Fibroblast of skin of right biceps (primary cell): ENCODE measurements at places on chromosomes 4 and X.

- peak; percentile 35 for DNase-seq
These were observed 56.4 kb upstream of the GPR78 start for GRCh38 chr4:8523766-8524165.

- no peak for DNase-seq
These were observed 37.3 kb upstream of the MYOZ2 start for GRCh38 chr4:119098306-119098705.

DNA sequence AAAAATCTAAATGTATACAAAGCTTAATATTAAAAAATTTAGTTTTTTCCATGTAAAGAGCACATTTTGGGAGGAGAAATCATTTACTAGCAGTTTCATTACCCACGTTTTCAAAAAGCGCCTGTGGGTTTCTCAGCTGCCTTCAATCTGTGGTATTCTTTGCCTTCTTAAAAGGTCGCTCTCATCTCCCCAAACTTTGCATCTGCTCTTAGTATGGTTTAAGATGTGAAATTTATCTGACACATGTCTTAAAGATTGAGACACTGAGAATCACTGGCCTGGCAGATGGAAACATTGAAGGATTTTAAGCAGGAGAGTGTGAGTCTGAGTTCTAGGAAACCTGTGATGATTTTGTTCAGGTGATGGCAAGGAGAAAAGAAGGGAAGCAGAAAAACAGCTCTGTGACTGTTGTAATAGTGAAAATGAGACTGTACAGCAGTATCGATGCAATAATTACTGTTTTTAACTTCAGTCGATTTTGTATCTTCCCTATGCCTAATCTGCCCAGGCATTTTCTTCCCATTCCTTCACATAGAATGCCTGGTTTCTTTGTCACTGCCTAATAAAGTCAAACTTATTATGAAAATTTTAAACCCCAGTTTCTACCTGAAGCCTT, 75.9 kb downstream of the PAQR3 start:
- no peak for DNase-seq

- no peak for DNase-seq
These were observed 11.3 kb downstream of the ARL13A start for GRCh38 chrX:100980608-100981497.

DNA sequence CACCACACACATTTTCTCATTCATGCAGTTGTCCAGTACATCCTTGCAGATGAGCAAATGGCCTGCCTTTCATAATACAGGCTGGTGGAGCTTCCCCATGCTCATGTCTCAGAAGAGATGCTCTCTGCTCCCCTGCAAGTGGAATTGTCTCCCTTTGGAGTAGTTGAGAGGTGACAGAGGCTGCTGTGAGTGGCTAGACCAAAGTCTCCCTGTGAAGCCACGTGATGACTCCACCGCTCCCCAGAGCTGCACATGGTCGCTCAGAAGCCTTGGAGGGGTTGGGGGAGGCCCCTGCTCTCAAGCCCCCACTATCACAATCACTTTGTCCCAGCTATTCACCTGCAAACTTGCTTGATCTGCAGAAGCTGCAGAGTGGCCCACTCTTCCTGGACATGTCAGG, 1.5 kb upstream of the GPR78 start:
- DNase-seq, result no peak

DNA sequence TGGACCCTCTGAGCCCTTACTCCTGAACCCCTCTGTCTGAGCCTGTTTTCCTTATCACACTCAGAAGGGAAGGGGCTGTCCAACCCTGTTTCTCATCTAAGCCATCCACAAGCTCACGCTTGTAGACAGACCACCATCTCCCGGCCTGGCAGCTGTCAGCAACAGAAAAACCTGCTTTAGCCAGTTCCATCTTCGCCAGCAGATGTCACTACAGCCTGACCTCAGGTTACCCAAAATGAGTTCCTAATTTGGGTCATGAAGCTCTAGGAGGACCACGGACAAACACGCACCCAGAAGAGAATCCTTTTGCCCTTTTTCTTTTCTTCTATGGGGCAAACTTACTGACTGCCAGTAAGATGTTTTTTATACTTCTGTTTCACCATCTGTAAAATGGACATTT, 445.4 kb downstream of the BCOR start:
- DNase-seq, result no peak

DNA sequence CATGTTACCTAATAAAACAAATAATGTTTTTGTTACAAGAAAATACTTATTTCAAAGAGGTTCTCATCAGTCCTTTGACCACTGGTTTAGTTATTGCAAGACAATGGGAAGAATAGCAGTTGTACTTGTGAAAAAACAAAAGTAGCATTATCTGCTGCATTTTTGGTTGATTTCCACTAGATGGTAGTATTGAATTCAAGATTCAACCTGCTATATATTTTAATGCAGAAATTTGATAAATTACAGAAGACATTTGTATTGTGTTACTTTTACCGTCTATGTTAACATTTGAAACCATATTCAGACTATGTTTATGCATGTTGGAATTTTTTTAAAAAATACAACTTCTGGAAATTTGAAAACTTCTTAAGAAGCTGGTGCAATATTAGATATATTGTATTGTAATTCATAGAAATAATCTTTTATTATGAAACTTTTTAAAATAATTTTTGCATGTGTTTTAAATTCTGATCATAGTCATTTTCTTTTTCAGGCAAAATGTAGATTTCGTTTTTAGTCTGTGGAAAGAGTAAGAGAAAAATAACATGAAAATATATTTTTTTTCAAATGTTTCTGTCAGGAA, 56.4 kb downstream of the SPCS3 start:
- DNase-seq, result peak; percentile 30

- DNase-seq, result peak; percentile 56
These were observed 147.5 kb downstream of the DLG3 start for GRCh38 chrX:70592091-70592490.

DNA sequence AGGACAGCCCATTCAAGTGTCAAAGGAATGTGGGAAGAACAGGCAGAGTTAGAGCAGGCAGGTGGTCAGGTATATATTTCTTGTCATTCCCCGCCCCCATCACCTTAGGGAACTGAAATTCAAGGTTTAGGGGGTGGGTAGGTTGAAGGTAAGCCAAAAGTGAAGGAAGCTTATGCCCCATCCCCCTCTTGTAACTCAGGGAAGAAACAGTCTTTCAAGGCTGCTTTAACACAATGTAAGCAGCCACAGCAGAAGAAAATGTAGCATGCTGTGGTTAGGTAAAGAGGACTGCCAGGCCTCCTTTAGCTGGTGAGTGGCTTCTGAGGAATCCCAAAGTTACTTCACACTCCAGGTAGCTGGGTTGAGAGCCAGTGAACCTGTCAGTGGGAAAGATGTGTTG, 122.3 kb downstream of the RS1 start:
- no peak for DNase-seq

DNA sequence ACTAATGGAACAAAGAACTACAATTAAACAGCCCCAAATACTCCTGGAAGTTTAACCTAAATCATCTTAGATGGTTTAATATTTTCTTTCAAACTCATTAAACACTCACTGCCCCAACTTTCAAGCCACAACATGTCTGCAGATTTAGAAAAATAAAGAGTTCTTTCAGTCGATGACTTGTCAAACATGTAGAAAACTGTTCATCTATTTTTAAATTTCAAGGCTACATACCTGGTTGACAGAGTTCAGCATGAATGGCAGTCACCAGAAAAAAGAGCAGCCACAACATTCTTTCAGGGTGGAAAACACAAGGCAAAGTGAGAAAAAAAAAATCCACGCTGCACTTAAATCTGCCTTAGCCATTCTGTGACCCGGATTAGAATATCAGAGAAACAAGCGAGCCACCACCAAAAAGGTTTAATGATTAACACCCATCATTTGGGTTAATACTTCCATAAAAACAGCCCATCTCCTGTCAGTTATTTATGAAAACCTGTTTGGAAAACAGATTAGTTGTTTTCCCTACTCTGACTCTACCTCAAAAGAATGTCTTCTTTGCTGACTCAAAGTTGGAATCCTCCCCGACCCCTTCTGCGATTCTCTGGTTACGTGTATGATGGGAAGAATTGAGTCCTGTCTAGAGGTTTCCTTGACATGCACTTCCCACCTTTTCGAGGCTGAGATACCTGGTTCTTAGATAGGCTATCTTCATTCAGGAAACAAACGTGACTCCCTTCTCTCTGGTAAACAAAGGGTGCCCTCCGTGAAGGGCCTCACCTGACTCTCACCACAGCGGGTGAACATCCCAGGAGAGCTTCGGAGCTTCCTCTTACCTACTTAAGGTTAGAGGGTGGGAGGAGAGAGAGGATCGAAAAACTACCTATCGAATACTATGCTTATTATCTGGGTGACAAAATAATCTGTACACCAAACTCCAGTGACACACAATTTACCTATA, at the start of gene CLTRN:
Gene CLTRN, minus strand, starts transcription at position 319 of the 958 bp plus-strand sequence. Its CDS starts 30 bp downstream, at position 289.
- no peak for DNase-seq

- peak; percentile 42 for DNase-seq
These were observed 90.2 kb upstream of the DCLK2 start for GRCh38 chr4:149988087-149988410.

DNA sequence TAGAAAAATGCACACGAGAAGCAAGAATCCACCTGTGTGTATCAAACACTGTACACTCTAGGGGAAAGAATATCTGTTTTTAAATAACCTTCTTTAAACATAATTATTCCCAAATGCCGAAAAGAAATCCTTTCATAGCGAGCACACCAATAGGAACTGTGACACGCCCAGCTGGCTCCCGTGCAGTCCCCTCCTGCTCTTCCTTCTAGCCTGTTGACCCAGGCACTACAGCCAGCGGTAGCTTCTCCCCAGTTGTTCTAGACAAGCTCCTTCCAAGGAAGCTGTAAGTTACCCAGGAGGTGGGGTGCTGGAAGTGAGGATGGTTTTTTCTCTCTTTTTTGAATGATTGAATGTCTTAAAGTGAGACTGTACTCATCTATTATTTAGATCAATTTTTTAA, 19.5 kb upstream of the NOCT start:
- no peak for DNase-seq

DNA sequence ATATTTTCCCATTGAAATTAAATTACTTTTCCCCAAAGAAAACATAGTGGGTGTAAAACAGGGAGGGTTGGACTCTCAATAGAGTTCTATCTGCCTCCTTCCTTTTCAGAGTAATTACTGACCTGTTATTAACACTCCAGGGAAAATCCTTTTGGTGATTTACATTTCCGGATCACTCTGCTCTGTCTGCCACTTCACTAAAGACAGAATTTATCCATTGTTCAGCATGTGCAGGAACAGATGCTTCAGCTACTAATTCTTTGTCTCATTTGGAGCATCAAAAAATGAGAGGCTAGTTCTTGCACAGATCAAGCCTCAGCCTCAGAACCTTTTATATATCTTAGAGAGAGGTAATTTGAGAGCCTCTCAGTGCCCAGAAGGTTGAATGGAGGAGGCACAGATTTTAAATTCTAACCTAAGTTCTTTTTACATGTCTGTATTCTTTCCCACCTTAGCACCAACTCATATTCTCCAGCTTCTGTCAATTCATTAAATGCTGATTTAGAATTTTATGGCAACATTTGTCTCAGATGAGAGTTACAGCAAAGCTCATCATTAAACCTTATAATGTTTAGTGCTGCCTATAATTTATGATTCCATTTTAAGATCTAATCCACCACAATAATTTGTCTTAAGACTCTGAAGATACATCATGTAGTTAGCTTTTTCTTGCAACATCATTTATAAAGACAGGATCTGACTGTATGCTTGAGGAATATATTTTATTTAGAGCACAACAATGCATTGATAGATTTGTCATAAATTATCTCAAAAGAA, 1494.4 kb downstream of the STIM2 start:
- DNase-seq, result no peak

GRCh38 chr4:122017296-122017695, 65.4 kb upstream of the TRPC3 start:
- peak; percentile 76 for DNase-seq

GRCh38 chr4:35493977-35494376, 750.3 kb downstream of the ARAP2 start:
- no peak for DNase-seq

- DNase-seq, result no peak
These were observed 21.2 kb upstream of the LCORL start for GRCh38 chr4:18042754-18043153.

- no peak for DNase-seq
These were observed 26.8 kb upstream of the ESX1 start for GRCh38 chrX:104281564-104281963.

GRCh38 chrX:118215346-118215745, 98.7 kb upstream of the KLHL13 start:
- no peak for DNase-seq

GRCh38 chr4:162791226-162791625, 375.5 kb downstream of the NAF1 start:
- DNase-seq, result peak; percentile 51

DNA sequence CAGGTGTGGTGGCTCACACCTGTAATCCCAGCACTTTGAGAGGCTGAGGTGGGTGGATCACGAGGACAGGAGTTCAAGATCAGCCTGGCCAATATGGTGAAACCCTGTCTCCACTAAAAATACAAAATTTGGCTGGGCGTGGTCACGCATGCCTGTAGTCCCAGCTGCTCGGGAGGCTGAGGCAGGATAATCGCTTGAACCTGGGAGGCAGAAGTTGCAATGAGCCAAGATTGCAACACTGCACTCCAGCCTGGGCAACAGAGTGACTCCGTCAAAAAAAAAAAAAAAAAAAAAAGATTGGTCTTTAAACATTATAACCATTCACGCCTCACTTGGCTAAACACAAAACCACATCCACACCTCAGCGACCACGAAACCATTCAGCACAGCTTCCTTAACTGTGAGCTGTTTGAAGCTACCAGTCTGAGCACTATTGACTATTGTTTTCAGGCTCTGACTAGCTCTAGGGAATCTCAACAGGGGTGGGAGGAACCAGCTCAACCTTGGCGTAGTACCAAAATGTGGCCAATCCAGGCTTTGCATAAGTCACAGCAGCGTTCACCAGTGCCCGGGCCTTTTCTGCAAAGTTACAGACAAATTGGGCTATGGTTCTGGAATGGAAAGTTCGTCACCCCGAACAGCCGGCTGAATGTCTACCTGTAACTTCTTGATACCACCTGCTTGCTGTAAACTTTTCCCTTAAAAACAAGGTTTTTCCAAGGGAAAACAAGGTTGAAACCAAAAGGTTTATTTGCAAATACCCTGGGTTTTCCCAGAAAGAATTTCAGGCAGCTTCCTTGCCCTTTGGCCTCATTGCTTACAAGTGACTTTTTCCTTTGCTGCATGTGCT, 73.6 kb upstream of the DHX15 start:
- peak; percentile 57 for DNase-seq

- peak; percentile 79 for DNase-seq
These were observed 56.9 kb upstream of the TADA2B start for GRCh38 chr4:6986072-6986780.

- peak; percentile 28 for DNase-seq
These were observed 57.1 kb upstream of the NPFFR2 start for GRCh38 chr4:71974681-71975080.

GRCh38 chrX:28246675-28247074, 265.4 kb upstream of the DCAF8L1 start:
- no peak for DNase-seq

DNA sequence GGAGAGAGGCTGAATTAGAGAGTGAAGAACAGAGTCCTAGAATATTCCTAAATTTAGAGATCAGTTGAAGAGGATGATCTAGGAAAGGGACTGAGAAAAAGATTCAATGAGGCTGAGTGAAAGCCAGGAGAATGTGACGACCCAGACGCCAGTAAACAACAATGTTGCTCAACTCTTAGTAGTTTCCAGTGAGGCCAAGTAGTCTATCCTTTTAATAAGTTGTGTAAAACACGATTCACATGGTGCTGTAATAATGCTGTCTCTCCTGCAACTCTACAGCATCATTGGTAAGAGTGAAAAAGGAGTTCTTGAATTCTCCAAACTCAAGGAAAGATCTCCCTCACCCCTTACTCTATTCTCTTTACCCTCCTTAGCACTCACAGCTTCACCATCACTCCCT, 140.3 kb downstream of the CFAP299 start:
- no peak for DNase-seq

GRCh38 chr4:149158817-149159216, 656.8 kb downstream of the IQCM start:
- DNase-seq, result peak; percentile 53
